Muscle of leg (tissue), 16 donors: ENCODE measurements at places on chromosomes 12 and 14. TPM values are rescaled to one million over a fixed set of nuclear protein-coding genes. Genes with fewer than 3 reads are reported as not detected.

- no peak overlapping the region for H3K4me3 ChIP-seq
- peaks cover 2% of the 10 kb centered on the region for H3K4me1 ChIP-seq
- peak; percentile 81 for DNase-seq
- peak overlapping the region; percentile 57 for H3K27ac ChIP-seq
Observed at GRCh38 chr12:59041241-59042121, 121.2 kb upstream of the LRIG3 start.

DNA sequence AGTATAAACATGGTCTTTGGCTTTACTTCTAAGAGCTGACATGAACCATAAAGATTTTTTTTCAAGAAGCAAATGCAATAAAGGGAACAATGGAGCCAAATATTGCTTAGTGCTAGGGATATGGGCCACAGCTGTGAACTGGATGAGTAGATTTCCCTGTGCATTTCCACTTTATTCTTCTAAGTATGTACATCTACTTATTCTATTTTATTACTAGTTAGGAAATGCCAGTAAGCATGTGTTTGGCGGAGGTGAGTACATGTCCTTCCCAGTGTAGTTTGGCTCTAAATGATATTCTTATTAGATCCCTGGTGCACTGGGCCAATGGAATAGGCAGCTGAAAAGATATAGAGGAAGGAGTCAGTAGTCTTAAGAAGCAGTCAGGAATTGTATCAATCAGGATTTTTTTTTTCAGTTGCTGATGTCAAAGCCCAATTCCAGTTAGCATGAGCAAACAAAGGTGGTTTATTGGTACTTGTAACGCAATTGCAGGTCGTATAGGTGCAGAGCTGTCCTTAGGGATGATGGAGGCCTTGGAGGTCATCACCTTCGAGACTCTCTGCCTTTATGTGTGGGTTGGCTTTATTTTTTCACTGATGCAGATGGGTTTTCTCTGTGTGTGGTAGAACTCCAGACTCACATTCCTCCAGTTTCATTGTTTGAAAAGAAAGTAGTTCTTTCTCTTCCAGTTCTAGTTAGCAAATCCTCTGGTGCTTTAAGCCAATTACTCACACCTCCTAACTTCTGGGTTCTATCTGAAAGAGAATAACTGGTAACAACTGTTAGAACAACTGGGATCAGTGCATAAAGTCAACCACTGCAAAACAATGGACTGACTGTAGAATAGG is 139.0 kb upstream of the LRIG3 start:
- no peaks in the 10 kb centered on the region for H3K36me3 ChIP-seq
- DNase-seq = peak; percentile 97
- no peaks in the 10 kb centered on the region for H3K27me3 ChIP-seq
- H3K27ac ChIP-seq = peak overlapping the region; percentile 81

GRCh38 chr14:103066399-103066798 is 9.1 kb upstream of the CDC42BPB start:
- no peak for DNase-seq
- peaks cover 3% of the 10 kb centered on the region for H3K4me1 ChIP-seq
- H3K27me3 ChIP-seq = peaks cover 2% of the 10 kb centered on the region
- H3K4me3 ChIP-seq = no peak overlapping the region

- no peak overlapping the region for H3K27ac ChIP-seq
- H3K4me3 ChIP-seq = no peak overlapping the region
- no peaks in the 10 kb centered on the region for H3K4me1 ChIP-seq
- H3K27me3 ChIP-seq = no peaks in the 10 kb centered on the region
- peak; percentile 70 for DNase-seq
- no peaks in the 10 kb centered on the region for H3K36me3 ChIP-seq
Observed at GRCh38 chr12:26298785-26299621, 103.6 kb downstream of the SSPN start.

Gene HVCN1
- 5.6 TPM for total RNA-seq

Gene MYG1
- 47.5 TPM for total RNA-seq

GRCh38 chr14:25050269-25051150 is 563 bp upstream of the STXBP6 start:
- H3K27ac ChIP-seq = peak overlapping the region; percentile 71
- H3K36me3 ChIP-seq = no peaks in the 10 kb centered on the region
- H3K27me3 ChIP-seq = peaks cover 7% of the 10 kb centered on the region
- peaks cover 18% of the 10 kb centered on the region for H3K4me1 ChIP-seq
- peak overlapping the region; percentile 67 for H3K4me3 ChIP-seq
- DNase-seq = peak; percentile 86

DNA sequence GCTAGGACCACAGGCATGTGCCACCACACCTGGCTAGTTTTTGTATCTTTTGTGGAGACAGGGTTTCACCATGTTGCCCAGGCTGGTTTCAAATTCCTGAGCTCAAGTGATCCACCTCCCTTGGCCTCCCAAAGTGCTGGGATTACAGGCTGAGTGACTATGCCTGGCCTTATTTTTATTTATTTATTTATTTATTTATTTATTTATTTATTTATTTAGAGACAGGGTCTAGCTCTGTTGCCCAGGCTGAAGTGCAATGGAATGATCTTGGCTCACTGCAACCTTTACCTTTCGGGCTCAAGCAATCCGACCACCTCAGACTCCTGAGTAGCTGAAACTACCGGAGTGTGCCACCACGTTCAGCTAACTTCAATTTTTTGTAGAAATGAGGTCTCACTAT is 117.0 kb upstream of the MAX start:
- H3K27me3 ChIP-seq = no peaks in the 10 kb centered on the region
- no peak overlapping the region for H3K27ac ChIP-seq
- no peaks in the 10 kb centered on the region for H3K36me3 ChIP-seq

DNA sequence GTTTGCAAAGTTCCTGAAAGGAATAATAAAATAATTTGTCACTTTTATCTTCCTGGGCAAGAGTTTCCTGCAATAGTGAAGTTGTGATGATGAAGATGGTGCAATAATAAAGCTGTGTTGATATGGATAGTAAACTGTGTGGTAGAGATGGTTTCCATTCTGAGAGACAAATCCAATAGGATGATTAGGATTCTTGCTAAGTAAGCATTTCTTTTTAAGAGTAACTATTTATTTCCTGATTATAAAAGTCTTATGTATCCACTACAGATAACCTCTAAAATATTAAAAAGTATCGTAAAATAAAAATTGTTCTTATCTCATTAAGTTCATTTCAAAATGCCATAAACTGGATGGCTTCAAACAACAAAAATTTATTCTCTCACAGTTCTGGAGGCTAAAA is 28.7 kb downstream of the TSPAN11 start:
- H3K4me3 ChIP-seq = no peak overlapping the region
- peaks cover 2% of the 10 kb centered on the region for H3K4me1 ChIP-seq
- no peaks in the 10 kb centered on the region for H3K36me3 ChIP-seq
- H3K27ac ChIP-seq = no peak overlapping the region

DNA sequence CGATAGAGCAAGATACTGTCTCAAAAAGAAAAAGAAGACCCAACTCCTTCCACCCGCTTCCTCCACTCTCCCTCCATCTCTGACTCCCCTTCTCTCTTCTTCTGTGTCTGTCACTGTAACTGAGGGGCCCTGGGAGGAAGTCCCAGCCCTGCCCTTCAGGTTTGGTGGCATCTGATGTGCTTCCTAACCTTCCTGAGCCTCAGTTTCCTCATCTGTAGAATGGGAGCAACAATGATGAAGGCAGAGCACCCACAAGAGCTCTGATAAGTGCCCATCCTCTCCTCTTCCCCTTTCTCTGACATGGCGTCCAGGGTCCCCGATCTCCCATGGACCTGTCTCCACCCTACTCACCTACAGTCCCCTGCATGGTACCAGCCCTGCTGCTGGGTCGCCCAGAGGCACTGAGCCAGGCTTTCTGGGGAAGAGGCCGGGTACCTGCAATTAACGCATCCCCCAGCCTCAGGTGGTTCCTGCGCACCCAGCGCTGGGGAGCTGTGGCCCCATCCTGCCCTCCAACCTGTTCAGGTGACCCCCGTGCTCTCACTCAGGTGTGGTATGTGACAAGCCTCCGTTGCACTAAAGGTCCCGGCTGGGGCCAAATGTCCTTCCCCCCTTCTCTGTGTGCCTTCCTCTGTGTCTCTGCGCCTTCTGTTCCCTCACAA is 13.2 kb downstream of the FOXN4 start:
- no peak overlapping the region for H3K4me3 ChIP-seq
- no peak for DNase-seq
- no peak overlapping the region for H3K27ac ChIP-seq
- H3K27me3 ChIP-seq = peaks cover 15% of the 10 kb centered on the region

GRCh38 chr14:99699861-99700260 is 15.8 kb downstream of the CYP46A1 start:
- no peak overlapping the region for H3K27ac ChIP-seq
- H3K36me3 ChIP-seq = no peaks in the 10 kb centered on the region
- no peak overlapping the region for H3K4me3 ChIP-seq
- H3K4me1 ChIP-seq = no peaks in the 10 kb centered on the region
- DNase-seq = no peak
- no peaks in the 10 kb centered on the region for H3K27me3 ChIP-seq

Gene CCDC198
- not detected for total RNA-seq

DNA sequence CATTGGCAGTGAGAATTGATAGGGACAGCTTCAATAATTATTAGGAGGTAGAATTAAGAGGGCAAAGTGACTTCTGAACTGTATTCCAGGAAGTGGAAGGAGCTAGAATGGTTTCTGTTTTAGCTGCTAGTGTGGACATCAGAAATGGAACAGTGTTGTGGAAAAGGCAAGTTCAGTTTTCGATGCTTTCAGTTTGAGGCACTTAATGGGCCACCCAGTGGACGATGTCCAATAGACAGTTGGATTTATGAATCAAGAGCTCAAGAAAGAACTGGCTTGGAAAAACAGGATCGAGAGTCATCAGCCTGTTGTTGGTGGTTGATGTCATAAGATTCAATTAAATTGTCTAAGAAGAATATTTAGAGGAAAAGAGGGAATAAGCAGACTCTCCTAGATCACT is 136.3 kb downstream of the DYRK2 start:
- no peak for DNase-seq
- no peak overlapping the region for H3K27ac ChIP-seq
- peaks cover 7% of the 10 kb centered on the region for H3K4me1 ChIP-seq
- no peaks in the 10 kb centered on the region for H3K36me3 ChIP-seq

DNA sequence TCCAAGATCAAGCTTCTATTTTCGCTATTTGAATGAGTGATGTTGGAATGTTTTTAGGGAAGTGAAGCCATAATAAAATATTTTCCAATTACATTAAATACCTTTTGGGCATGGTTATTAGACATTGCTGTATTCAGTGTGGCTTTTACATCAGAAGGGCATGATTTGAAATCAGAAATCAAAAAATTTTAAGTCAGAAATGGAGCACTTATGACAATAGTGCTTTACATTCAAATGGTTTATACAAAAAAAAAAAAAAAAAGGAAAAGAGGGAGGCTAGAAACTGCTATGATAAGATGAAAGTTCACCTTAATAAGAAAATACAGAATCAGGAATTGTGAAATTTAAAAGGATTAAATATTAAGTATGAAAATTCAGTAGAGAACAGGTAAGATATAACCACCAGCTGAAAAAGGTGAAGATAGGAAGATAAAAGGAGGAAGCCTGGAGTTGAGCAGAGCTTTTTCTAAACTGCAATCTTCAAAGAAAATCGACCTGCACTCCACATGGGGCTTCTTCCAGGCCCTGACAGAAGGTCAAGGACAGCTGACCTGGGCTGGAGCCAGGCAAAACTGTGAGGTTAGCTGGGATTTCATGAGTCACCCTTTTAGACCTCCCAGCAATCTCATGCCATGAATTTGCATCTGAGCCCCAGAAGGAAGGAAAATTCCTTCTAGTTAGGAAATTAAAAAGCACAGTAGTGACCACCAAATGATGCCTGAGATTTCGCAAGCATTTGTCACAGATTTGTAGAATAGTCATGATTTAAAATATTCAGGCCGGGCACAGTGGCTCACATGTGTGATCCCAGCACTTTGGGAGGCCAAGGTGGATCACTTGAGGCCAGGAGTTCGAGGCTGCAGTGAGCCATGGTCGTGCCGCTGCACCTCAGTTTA is 23.4 kb upstream of the BMP4 start:
- no peaks in the 10 kb centered on the region for H3K36me3 ChIP-seq
- no peaks in the 10 kb centered on the region for H3K27me3 ChIP-seq
- no peak overlapping the region for H3K27ac ChIP-seq
- DNase-seq = no peak
- H3K4me1 ChIP-seq = peaks cover 8% of the 10 kb centered on the region
- H3K4me3 ChIP-seq = no peak overlapping the region

GRCh38 chr14:85531141-85531586 is 1.2 kb downstream of the FLRT2 start:
- peak overlapping the region; percentile 88 for H3K4me3 ChIP-seq
- H3K36me3 ChIP-seq = no peaks in the 10 kb centered on the region
- peaks cover 9% of the 10 kb centered on the region for H3K4me1 ChIP-seq
- peaks cover 8% of the 10 kb centered on the region for H3K27me3 ChIP-seq
- H3K27ac ChIP-seq = peak overlapping the region; percentile 97
